ENCODE measurements at places on chromosomes 5 and 9. TPM values are rescaled to one million over a fixed set of nuclear protein-coding genes. Genes with fewer than 3 reads are reported as not detected.

DNA sequence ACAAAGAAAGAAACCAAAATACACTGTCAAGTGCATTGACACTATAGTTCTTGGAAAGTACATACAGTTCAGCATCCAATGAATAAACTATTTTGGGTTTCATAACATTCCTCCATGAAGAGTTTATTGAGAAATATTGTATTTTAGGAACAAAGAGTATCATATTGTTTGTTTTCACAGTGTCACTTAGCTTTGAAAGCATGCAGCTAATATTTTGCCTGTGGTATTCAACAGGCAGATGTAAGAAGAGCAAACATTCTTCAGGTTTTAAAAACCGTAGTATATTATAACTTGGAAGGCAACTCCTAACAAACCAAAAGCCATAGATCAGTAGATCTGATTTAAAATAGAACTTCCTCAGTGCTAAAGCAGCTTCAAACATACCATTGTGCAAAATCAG, 4.5 kb downstream of the PRELID2 start:
- DNase-seq: peak; percentile 54

DNA sequence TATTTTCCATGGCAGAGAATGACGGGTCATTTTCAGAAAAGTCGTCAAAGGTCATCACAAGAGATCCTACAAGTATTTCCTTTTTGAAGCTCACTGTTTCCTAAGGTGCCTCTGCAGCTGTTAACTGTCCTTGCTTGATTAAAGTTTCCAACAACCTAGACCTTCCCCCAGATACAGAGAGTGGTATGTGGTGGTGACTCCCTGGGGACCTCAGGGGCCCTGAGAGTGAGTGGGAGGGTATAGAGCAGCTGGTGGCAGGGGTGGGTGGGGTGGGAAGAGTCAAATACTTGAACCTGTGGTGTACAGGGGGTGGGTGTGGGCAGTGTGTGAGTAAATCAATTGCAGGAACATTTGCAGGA, 1.6 kb upstream of the CD72 start:
- DNase-seq: no peak

DNA sequence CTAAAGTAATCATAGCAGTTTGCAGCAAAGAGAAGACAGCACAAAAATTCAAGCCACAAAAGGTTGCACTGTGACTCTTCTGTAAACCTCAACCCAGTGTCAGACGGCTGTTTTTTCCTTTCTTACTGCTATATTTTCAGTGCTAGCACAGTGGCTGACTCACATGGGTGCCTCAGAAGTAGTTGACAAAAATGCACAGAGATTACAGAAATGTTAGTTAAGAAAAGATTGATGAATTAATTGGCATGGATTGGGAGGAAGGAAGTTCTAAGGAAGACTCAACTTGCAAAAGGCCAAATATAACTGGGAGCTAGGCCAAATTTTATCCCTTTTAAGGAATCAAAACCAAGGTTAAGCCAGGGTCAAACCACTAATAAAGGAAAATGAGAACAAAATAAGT, 43.7 kb upstream of the ITGA1 start:
- peak; percentile 38 for DNase-seq

GRCh38 chr9:76687861-76688391, 76.3 kb upstream of the PCA3 start:
- DNase-seq: peak; percentile 75

GRCh38 chr5:11692636-11693035, 211.6 kb downstream of the CTNND2 start:
- no peak for DNase-seq

DNA sequence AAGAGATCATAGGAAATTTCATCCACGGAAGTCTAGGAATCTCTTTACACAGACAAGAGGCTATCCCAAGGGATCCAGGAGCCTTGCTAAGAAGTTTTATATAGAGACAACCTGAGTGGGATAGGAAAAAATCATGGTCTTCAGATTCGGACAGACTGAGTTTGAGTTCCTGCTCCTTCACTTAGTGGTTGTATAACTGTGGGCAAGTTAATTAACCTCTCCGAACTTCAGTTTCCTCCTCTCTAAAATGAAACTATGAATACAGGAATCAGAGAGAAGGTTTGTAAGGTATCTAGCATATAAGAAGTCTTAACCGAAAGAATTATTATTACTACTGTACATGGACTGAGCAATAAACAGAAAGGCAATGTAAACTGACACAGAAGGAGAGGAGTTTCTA, 35.1 kb downstream of the NR2F1-AS1 start:
- no peak for DNase-seq

- DNase-seq: no peak
Measured at GRCh38 chr5:138961221-138961620, 86.1 kb upstream of the LRRTM2 start.

GRCh38 chr9:132943651-132944293, 644 bp downstream of the TSC1 start:
- DNase-seq: no peak

DNA sequence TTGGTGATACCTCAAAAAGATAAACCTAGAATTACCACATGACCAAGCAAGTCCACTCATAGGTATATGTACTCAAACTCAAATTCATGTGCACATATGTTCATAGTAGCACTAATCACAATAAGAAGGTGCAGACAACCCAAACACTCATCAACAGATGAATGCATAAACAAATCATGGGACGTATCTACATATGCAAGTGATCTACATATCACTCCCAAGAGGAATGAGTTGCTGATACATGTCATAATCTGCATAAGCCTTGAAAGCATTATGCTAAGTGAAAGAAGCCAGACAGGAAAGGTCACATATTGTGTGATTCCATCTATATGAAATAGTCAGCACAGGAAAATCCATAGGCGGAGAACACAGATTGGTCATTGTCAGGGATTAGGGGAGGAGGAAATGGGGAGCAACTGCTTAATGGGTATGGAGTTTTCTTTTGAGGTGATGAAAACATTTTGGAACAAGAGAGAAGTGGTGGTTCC, 10.6 kb upstream of the GPX8 start:
- DNase-seq: no peak

DNA sequence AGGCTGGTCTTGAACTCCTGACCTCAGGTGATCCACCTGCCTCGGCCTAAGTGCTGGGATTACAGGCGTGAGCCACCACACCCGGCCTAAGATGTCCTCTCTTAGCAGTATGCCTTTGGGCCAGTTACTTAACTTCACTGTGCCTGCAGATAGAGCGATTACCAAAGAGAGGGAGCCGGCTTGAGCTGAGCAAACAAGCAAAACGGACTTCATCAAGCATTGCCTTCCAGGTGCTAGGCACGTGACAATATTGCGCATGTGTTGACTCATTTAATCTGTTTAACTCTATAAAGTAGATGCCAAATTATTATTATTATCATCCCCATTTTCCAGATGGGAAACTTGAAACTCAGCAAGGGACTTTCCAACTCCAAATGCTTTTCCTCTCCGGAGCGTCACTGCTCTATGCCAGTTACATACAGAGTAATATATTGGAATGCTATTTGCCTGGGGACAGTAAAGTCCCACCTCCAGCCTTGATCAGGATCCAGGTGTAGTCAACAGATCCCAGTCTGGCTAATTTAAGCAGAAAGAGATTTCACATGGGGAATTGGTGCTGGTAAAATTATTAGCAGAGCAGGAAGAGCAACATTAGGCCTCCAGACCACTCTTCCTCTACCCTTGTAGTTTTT, 5.6 kb upstream of the C9orf152 start:
- DNase-seq: no peak

DNA sequence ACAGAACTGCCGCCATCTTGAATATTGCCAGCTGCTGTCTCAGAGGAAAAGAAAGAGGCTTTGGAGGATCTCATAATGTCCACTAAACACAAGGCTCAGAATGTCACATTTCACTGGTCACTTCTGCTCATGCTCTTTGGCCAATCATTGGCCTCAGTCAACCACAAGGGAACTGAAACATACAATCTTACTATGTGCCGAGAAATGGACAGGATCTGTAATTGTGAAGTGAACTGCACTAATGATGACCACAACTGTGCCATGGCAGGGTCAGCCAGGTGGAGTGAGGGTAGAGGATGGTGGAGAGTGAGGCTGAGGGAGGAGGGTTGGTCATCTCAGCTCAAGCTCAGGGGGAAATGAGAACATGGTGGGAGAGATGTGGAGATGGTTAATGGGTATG, 32.8 kb downstream of the GDNF start:
- DNase-seq: no peak

DNA sequence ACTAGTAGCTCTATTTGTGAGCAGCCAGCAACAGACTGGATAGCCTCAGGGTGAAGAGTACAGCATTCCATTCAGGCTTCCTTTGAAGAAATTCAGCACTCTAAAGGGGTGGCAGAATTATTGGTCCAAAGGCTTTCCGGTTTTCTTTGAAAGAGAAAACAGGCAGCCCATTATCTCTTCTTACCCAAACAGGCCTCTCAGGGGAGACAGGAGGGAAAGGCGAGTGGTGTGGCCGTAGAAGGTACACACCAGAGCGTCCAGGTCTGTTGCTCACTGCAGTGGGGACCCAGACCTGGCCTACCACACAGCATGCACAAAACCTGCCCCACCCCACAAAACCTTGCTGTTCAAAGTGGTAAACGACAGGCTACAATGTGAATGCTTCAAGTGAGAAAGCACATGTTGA, 83.3 kb downstream of the ZNF608 start:
- peak; percentile 49 for DNase-seq

GRCh38 chr9:19430201-19430760, 21.5 kb downstream of the ACER2 start:
- DNase-seq: no peak

GRCh38 chr5:108531367-108532128, 149.7 kb upstream of the FBXL17 start:
- DNase-seq: no peak

DNA sequence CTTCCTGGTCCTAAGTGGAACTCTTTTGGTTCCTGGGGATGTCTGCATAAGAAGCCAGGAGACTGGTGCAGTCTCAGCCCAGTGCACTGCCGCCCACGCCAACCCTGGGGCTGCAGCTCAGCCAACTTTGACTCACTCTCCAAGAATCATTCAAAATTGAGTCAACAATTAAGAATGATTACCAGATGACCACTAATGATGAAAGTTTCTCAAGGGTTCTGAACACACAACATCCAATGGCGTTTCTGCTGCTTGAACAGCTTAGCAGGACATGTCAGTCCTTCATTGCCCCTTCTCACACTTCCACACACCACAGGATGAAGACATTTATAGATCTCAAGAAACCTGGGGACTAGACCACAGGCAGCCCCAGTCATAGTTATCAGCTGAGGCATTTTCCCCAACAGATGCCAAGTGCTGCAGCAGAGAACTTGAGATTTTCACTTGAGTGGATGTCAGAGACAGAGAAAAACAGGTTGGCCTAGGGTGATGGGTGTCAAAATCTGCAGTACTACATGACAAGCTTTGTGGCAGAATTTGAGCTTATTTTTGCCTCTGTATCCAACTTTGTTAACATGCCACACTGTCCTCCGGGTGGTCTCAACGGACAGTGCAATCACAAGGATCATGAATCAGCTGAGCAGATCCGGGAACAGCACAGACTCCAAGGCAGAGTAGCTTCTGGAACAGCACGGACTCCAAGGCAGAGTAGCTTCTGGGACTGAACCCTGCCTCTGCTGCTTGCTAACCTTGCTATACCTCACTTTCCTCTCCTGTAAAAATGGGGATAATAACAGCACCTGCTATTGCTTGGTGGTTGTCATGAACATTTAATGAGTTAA, 356.1 kb downstream of the SPOCK1 start:
- peak; percentile 96 for DNase-seq

- DNase-seq: no peak
Measured at GRCh38 chr9:124488641-124489210, 18.5 kb downstream of the NR5A1 start.

- DNase-seq: no peak
Measured at GRCh38 chr5:142182840-142183239, 74.3 kb downstream of the NDFIP1 start.

DNA sequence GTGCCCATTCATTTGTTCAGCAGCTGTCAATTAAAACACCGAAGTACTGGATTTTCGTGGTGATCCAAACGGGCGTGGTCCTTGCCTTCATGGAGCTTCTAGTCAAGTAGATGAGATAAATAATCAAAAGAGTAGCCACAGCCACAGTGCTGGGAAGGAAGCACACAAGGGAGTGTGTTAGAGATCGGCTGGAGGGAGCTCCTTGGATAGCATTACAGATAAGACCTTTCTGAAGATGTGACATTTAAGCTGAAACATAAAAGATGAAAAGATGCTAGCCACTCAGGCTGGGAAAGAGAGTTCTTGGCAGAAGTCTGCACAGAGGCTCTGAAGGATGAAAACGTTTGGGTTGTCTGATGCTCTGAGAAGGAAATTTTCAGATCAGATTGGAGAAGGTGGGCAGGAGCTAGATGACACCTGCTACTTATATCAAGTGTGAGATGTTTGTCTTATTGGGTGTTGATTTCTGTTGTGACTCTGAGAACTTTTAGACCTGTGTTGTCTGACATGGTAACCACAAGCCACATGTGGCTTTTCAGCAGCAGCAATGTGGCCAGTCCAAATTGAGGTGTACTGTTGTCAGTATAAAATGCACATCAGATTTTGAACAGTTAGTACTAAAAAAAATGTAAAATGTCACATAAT, 123.9 kb downstream of the TLE4 start:
- DNase-seq: no peak

DNA sequence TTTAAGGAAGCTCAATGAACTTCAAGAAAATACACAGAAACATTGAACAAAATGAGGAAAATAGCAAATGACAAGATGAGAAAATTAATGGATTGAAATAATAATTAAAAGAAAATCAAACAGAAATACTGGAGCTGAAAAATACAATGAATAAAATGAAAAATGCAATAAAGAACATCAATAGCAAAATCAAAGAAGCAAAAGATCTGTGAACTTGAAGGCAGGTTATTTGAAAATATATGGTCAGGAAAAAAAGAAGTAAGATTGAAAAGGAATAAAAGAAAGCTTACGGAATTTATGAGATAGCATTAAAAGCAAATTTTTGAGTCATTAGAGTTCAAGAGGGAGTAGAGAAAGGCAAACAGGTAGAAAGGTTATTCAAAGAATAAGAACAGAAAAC, 42.4 kb downstream of the CERT1 start:
- no peak for DNase-seq

The SPATA31A7 gene
- not detected for total RNA-seq

The HAVCR2 gene
- not detected for total RNA-seq

The CNTFR gene
- total RNA-seq: not detected

The CSNK1G3 gene
- 30.4 TPM for total RNA-seq

The GBA2 gene
- total RNA-seq: 23.5 TPM

The CRHBP gene
- total RNA-seq: not detected

The C9orf50 gene
- not detected for total RNA-seq

The TNFSF15 gene
- total RNA-seq: 0.18 TPM

The BTNL3 gene
- total RNA-seq: not detected

The HAPLN1 gene
- total RNA-seq: 6.9 TPM

The ANKRD20A1 gene
- not detected for total RNA-seq

The DIAPH1 gene
- 87.1 TPM for total RNA-seq

The RAB14 gene
- total RNA-seq: 88.0 TPM

The FGF10 gene
- total RNA-seq: not detected
